Testis (tissue), 5 donors: ENCODE measurements at places on chromosomes 5 and 9. TPM values are rescaled to one million over a fixed set of nuclear protein-coding genes. Genes with fewer than 3 reads are reported as not detected.

- no peak for DNase-seq
Observed at GRCh38 chr5:149794487-149794971, 64.4 kb downstream of the PPARGC1B start.

DNA sequence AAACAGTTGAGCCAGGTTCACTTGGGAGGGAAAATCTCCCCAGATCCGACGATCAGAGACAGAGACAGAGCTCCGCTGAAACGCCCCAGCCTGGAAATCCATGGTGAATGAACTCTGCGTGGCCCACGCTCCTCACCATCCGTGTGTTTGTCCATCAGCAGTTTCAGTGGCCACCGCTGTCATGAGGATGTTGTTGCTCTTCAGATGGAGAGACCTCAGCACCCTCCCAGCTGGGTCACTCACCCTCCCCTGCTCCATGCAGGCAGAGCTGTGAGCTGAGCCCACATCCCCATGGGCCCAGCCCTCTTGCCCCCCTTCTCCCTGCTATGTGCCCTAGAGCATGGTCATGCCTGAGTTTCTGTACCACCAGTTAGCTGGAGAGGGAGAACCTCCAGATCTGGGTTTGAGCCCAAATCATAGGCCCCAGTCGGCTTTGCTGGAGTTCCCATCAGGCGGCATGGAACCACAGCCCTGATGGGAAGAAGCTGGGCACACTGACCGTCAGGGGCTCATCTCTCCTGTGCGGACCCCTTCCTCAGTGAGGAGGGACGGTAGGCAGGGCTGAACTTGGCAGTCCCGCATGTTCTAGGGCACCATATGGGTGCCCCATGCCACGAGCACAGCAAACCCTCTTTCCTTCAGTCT is 154.4 kb upstream of the COL5A1 start:
- DNase-seq = no peak

DNA sequence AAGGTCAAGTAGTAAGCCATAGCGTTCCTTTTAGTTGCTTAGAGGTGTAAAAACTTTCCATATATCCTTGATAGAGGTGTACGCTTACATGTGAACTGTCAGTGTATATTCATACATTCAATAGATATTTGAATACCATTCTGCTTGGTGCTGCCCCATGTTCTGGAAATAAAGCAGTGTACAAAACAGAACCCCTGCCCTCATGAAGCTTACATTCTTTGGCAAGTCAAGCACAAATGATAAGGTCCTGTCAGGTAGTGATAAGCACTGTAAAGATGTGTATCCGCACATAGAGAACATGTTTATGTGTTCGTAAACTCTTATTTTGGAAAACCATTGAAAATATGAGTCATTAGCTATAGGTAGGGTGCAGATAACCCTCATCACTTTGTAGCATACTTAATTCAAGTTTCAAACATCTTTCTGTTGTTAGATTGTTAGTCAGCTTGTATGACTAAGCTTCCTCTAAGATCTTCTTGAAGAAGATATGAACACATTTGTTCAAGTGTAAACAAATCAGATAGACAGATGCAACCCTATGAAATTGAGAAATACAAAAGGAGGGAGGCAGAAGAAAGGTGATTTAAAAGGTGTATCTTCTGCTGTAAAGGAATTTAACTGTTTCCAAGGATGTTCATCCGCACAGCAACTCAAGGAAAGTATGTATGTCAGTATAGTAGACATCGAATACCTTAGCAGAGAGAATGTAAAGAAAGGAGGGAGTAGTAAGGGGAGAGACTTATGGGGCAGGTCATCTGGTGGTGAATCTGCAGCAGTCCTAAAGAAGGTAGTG is 1.6 kb downstream of the GTF3C4 start:
- no peak for DNase-seq

SAPCD2 gene
- 1.7 TPM for total RNA-seq

SLC1A3 gene
- 6.6 TPM for total RNA-seq

DNA sequence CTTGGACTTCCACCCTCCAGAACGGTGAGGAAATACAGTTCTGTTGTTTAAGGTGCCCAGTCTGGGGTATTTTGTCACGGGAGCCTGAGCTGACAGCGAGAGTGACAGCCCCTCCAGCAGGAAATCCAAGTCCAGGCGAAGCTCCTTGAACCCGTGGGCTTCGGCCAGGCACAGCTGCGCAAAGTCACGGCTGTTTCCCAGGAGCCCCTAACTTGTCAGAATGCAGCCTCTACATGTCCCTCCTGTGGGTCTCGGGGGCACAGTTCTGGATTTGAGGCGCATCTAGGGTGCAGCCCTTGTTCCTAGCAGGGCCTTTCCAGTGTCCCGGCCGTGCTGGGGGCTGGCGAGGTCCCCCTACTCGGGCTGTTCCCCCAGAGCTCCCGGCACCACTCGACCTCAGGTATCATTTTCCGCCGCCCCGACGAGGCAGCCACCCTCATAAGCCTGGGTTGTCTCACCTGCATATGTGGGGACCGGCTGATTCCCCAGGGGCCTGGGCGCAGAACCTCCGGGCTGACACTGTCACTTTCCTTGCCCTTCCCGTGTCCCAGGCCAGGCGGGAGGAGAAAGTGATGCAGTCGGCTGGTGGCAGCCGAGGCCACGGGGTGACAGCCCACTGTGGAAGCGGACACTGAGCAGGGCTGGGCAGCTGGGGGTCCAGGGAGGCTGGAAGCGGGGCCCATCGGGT is 4.5 kb downstream of the LCN8 start:
- DNase-seq = no peak
